ENCODE measurements at places on chromosomes 12 and 14.

DNA sequence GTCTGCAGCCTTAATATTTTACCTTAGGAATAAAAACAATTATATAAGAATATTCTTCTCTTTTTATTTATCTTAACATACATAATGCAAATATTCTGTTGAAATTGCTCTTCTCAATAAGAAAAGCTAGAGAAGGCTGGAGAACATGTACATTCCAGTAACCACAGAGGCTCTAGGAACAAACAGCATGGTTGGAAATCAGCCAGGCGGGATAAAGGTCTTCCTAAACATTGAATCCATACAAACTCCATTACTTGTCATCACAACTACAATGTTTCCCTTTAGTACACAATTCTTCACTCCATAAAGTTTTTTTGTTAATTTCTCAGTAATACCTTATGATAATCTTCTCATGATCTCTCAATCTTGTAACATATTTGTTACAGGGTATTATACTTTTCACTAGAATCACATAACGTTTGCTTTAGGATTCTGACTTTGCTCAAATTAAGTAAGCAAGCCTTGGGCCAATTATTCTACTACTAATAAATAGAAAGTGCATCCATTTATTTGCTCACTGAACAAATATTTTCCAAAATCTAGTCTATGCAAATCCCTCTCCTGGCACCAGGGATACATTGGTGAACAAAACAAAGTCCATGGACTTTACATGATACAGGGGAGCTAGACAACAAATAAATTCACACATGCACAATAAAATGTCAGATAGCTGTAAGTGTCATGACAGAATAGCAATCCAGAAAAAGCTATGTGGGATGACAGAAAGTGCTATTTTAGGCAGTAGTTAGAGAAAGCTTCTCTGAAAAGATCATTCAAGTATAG lies 237.5 kb upstream of the TMTC1 start:
- DNase-seq = no peak

DNA sequence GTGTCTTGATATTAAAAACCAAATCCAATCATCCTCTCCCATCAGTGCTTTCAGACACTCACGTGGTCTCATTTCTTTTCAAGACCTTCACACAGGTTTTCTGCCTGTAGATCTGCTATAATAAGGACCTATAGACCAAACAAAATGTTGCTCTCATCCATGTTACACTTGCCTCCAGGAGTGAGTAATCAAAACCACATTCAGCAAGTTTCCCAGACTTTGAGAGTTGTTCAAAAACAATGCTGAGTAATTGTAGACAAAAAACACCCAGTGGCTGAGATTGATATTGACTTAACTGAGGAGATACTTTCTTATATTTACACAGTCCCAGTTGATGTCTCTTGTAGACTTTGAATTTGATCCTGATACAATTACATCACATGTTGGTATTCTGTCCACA lies 383.1 kb downstream of the TMEM132D start:
- no peak for DNase-seq

DNA sequence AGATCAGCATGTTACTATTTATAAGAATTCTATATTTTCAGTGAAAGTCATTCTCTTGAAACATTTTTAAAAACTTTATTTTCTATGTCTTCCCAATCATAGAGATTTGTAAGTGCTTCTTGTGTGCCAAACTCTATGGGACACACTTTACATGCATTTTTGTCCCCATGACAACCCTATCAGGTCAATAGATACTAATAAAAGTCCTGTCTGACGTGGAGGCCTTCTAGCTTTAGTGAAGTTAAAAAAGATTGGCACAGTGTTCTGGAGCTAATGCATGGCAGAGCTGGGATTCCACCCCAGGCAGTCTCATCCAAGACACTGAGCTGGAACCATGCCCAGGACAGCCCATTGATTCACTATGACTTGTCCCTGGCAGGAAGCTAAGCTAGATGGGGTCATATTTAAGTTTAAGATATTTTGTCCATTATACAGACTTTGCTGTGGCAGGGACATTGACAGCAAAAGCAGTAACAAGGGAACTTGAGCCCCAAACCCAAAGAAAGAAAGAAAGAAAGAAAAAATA lies 28.1 kb downstream of the TTC6 start:
- DNase-seq = no peak

DNA sequence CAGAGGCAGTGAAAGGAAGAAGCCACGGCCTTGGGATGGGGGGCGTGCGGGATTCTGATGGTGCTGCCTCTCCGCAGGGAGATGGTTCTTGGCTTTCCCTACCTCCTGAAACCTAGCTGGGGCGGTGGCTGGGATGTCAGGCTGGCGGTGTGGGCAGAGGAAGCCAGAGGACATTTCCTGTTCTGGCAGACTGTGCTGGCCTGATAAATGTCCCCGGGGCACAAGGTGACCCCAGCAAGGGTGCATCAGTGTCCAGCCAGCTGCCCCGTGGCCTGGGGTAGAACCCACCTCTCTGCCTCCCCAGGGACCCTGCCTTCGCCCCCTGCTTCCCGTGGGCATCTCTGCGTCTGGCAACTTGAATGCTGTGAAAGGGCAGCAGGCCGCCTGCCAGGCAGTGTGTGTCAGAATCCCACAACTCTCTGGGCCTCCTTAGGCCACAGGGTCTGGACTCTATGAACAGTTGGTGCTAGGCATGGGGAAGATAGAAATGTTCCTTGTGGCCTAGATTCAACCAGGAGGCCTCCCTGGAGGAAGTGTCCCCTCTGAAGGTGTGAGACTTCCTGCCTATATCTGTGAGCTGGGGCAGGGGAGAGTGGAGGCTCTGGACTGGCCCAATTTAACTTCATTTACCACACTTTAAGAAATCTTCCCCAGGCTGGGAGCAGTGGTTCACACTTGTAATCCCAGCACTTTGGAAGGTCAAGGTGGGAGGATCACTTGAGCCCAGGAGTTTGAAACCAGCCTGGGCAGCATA lies 4.9 kb downstream of the SH2B3 start:
- no peak for DNase-seq

- peak; percentile 86 for DNase-seq
Measured at GRCh38 chr12:96194971-96195844, 1.0 kb downstream of the ELK3 start.

DNA sequence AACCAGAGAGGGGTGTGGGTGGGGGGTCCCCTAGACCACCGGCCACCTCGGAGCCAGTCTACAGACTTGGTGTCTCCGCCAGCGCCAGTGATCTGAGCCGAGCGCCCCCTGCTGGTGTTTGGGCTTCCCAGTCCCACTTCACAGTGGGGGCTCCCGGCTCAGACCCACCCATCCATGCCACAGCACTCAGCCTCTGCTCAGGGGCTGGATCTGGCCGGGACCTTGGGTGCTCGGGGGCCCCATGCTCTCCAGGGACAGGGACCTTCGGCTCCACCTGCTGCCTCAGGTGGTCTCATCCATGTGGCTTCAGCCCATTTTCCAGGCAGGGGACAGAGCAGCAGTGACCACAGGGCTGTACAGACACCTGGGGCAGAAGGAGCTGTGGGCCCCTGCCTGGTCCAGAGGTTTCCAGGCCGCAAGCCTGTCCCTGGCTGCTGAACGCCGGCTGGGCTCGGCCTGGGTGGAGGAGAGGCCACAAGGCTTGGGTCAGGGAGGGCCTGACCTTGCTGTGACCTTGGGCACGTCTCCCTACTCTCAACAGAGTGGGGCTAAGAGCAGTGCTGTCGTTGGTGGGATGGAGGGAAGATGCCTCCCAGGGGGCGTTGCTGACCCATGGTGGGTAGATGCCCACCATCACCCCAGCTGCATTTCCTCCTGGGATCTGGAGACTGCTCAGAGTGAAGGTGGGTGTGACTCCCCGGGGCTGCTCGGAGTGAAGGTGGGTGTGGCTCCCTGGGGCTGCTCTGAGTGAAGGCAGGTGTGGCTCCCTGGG lies 86.3 kb downstream of the KIF26A start:
- no peak for DNase-seq

DNA sequence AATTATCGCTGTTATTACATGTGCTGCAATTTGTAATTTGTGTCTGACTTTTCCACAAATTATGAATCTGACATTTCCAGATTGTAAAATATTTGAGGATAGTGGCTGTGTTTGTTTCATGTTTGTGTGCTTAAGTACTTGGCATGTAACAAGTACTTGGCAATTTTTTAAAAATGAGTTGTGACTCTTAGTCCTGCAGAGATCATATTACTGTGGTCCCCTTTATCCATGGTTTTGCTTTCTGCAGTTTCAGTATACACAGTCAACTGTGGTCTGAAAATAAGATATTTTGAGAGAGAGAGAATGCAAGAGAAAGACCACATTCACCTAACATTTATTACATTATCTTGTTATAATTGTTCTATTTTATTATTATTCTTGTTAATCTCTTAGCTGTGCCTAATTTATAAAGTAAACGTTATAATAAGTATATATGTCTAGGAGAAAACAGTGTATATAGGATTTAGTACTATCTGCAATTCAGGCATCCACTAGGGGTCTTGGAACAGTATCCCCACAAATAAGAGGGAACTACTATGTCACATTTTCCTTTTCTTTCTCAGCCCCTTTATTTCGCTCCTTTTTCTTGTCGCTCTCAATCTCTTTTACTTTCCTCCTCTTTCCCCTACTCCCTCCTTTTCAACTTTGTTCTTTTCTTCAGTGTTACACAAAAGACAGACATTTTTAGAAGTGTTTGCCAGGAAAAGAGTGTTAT lies 176.1 kb downstream of the FUT8 start:
- no peak for DNase-seq

DNA sequence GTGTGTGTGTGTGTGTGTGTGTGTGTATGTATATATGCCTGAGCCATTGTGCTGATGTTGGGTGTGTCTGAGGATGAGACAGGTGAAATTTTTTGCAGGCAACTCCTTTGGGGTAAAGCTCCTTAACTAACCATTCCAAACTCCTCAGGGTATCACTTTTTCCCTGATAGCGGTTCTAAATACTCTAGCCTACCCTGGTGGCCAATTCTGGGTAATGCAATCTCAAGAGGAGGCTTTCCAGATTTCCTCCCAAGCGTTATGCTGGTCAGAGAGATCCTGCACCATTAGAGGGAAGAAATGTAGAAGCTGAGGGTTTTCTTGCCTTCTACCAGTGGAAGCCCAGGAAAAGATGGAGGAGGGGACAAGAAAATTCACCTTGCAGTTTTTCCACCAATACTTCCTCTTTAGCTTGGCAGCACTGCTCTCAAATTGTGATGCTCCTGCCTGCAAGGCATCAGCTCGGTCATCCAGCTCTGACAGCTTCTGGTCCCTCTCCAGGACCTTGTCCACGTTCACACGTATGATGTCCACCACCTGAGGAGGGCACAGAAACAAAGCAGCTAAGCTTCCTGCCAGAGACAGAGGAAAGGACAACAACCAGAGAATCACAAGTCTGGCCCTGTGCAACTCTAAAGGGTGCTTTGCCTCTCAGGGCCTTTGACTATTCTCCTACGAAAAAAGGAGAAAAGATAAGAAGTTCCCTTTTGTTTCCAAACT lies 4.9 kb downstream of the VAMP1 start:
- DNase-seq = peak; percentile 69

DNA sequence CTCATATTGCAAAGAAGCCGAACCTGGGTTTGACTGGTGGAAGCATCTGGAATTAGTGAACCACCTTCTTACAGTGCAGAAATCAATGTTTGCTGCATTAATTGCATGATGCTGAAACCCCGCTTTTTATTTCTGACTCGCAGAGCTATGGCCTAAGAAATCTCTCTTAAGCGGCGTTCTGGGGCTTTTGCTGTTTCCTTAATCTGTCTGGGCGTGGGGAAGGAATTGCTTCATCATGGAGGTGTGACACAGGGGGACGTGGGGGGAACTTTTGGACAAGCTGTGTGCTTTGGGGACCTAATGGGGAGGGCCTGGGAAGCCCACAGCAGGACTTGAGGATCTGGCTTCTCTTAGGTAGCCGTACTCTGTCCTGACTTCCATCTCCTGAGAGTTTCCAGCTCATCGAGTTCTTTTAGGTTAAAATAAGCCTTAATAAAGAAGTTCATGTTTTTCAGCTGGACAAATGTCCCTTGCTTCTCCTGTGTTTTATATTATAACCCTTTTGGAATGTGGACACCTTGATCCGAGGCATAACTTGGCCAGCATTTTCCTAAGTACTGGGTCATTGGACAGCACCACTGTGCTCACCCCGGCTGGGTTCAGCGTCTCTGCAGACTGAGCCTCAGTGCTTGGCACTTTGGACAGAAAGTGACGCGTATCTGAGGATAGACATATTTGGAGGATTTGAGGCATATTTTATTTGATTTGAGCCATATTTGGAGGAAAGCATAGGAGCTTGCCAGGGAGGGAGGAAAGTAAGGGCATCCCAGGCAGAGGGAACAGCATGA lies 192.1 kb upstream of the MYL2 start:
- DNase-seq = no peak

DNA sequence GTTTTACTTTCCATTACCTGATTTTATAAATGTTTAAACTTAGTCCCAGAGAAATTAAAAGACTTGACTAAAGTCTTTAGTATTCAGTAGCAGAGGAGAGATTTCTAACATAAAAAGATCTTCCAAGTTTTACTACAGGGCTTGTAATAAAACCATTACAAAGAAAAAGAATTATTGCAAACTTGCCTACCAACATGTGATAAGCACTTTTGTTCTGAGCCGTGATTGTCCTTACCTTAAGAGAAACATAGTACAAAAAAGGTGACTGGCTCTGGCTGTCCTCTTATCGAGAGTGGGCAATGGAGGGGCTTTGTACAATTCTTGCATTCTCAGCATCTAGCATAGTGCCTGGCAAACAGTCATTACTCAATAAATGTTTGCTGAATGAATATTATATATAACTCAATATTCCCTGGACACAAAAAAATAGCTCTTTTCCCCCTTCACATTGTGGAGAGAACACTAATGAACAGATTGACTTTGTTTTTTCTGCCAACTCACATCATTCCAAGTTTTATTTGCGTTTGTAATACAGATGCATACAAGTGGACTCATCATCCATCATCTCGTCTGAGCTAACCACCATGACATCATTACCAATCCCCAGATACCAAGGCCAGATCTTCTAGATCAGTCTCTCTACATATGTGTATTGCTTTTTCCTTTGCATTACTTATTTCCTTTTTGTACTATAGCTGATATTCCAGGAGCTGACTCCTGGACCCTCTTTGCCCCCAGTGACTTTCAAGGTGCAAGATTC lies 192.8 kb upstream of the EEA1 start:
- no peak for DNase-seq

DNA sequence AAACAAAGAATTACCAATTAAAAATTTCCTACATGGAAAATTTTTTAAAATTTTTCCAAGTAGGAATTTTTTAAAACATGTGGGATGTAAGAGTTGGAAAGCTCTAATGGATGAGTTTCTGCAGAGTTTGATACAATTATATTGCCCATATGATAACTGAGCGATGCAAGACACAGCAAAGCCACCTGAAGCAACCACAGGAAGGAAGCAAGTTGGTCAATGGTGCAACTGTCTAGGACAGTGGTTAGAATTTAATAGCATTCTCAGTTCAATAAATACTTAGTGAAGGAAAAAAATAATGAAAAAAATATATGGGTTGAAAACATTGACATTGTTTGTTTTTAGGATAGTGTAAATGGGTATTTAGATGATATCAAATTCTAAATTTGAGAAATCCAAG lies 178.6 kb upstream of the GARIN2 start:
- DNase-seq = no peak

DNA sequence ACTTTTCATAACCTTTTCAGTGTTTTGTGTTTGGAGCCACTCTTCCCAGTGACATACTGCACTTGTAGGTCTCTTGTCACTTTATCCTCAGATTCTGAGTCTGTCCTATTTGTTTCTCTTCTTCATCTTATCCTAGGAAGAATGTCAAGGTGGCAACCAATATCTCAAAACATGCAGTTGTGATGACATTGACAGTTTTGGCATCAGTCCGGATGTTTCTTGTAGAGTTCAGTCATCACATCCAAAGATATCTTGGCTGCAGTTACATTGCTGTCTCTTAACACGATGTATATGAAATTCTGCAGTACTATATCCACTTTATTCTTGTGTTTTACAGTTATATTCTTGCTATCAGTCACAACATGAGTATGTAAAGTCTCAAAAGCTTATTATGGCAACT lies 6.4 kb downstream of the ADIPOR2 start:
- DNase-seq = no peak

Measured in CD4-positive, alpha-beta T cell treated with Interleukin-1 beta for 1 hour (primary cell).